Endodermal cell (in vitro differentiated cells): ENCODE measurements at places on chromosomes 1 and 21. TPM values are rescaled to one million over a fixed set of nuclear protein-coding genes. Genes with fewer than 3 reads are reported as not detected.

DNA sequence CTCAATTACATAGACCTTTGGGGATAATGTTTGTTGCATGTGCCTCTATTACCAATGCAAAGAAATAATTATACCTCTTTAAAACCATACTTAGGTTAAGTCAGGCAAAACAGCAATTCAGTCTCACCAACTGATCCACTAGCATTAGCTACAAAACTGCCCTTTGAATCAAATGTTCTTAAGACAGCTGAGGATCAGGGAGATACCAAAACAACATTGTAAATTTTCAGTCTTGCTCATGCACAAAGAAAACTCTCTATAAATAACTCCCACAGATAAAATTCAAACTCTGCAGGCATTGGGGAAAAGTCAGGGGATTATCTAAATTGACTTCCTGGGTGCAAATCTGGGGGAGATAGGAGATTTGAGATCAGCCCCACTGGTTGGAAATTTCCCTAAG is 100.9 kb upstream of the DPT start:
- DNase-seq: no peak

AK4 gene
- total RNA-seq: 139 and 155 TPM in 2 replicates

DNA sequence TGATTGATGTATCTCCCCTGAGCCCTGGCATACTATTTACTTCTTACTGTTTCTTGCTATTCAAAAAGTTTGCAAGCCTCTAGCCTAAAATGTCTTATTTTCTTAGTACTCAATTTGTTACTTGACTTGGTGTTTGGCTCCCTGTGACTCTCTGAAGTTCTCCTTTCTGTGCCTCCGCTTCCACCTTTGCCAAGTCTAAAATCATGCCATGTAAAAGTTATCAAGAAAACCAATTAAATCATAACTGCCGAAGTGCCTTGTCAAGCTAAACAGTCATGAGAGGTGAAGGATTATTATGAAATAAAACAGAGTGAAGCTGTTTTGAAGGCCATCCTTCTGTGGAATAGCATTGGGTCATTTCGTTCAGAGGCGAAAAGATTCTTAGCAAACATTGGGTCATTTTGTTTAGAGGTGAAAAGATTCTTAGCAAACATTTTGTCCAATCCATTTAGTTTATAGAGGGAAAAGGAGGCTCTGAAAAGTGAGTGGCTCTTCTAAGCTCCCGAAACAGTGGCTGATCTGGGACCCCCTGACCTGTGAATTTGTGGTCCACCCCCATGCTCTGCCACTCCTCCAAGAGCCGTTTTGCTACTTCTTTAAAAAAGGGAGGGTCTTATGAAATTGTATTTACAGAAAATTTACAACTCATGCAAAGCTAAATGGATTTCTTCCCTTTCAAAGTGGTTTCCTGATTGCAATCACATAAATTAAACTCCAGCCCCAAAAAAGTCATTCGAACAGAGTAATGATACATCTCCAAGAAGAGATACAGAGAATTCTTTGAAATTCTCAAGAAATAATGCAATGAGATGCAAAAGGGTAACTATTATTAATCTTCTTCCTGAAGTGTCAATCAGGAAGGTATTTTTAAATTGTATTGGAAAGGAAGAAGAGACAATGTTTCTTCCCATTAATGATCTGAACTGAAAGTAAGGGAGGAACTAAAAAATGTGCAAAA is 141.4 kb downstream of the RUNX1 start:
- DNase-seq: no peak

- DNase-seq: no peak
These were observed 6.3 kb downstream of the TSNAX start for GRCh38 chr1:231534703-231535159.

GRCh38 chr1:201184307-201185122 is 6.1 kb upstream of the IGFN1 start:
- peak; percentile 79 for DNase-seq

- no peak for DNase-seq
These were observed 37.3 kb upstream of the ARHGEF16 start for GRCh38 chr1:3417082-3417739.

ETV3L gene
- 0.26 and 0.50 TPM in 2 replicates for total RNA-seq
